Ovary (tissue), 10 donors: ENCODE measurements at places on chromosomes 7 and 10. TPM values are rescaled to one million over a fixed set of nuclear protein-coding genes. Genes with fewer than 3 reads are reported as not detected.

Gene IGF2BP3
- 0.23 TPM for total RNA-seq

Gene CYP3A7
- total RNA-seq = not detected

Gene CARD11
- 0.72 TPM for total RNA-seq

Gene ESYT2
- 76.5 TPM for total RNA-seq

Gene OR2A12
- total RNA-seq = not detected

Gene GIMAP7
- total RNA-seq = 2.3 TPM

Gene NME8
- total RNA-seq = not detected

Gene OR9A2
- not detected for total RNA-seq

Gene PIK3AP1
- 7.8 TPM for total RNA-seq

GRCh38 chr7:53740971-53741370, 705.5 kb downstream of the POM121L12 start:
- no peak for DNase-seq
- H3K27me3 ChIP-seq = no peaks in the 10 kb centered on the region
- no peaks in the 10 kb centered on the region for H3K4me1 ChIP-seq
- H3K4me3 ChIP-seq = no peak overlapping the region
- no peaks in the 10 kb centered on the region for H3K36me3 ChIP-seq

GRCh38 chr10:36608251-36608650, 517.1 kb upstream of the ANKRD30A start:
- no peaks in the 10 kb centered on the region for H3K36me3 ChIP-seq
- H3K4me3 ChIP-seq = no peak overlapping the region
- H3K27me3 ChIP-seq = no peaks in the 10 kb centered on the region

- no peaks in the 10 kb centered on the region for H3K36me3 ChIP-seq
- no peak for DNase-seq
- H3K4me3 ChIP-seq = no peak overlapping the region
- peaks cover 4% of the 10 kb centered on the region for H3K4me1 ChIP-seq
Observed at GRCh38 chr7:25240340-25240739, 12.1 kb upstream of the NPVF start.

- DNase-seq = no peak
- H3K4me3 ChIP-seq = peak overlapping the region; percentile 60
- H3K27ac ChIP-seq = peak overlapping the region; percentile 97
- H3K36me3 ChIP-seq = no peaks in the 10 kb centered on the region
- H3K27me3 ChIP-seq = no peaks in the 10 kb centered on the region
Observed at GRCh38 chr7:76316984-76317781, 14.7 kb downstream of the HSPB1 start.

GRCh38 chr7:43653466-43653865, 70.6 kb downstream of the STK17A start:
- DNase-seq = no peak
- H3K4me3 ChIP-seq = no peak overlapping the region
- H3K4me1 ChIP-seq = peaks cover 19% of the 10 kb centered on the region
- H3K27me3 ChIP-seq = no peaks in the 10 kb centered on the region

- H3K4me3 ChIP-seq = no peak overlapping the region
- no peak overlapping the region for H3K27ac ChIP-seq
- H3K36me3 ChIP-seq = no peaks in the 10 kb centered on the region
- no peaks in the 10 kb centered on the region for H3K4me1 ChIP-seq
- no peak for DNase-seq
- no peaks in the 10 kb centered on the region for H3K27me3 ChIP-seq
Observed at GRCh38 chr7:131443496-131443895, 112.9 kb downstream of the PODXL start.

DNA sequence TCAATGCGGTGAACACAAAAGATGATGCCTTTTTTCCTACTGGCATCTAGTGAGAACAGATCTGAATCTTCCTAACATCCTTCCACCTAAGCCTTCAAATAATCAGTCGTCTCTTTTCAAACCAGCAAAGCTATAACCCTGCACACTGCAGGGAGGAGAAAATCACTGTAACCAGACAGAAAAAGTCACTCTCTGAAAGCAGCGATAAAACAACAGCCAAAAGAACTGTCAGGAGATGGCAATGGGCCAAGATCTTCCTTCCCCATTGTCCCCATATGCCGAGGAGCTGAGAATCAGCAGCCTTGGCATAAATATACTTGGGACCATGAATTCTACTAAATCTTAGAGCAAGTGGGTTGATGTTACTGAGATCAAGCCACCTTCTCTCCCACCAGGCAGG, 13.1 kb downstream of the FZD9 start:
- H3K27ac ChIP-seq = no peak overlapping the region
- H3K36me3 ChIP-seq = no peaks in the 10 kb centered on the region
- DNase-seq = no peak
- H3K4me1 ChIP-seq = no peaks in the 10 kb centered on the region
- no peak overlapping the region for H3K4me3 ChIP-seq

- H3K27ac ChIP-seq = no peak overlapping the region
- H3K4me3 ChIP-seq = no peak overlapping the region
- no peaks in the 10 kb centered on the region for H3K27me3 ChIP-seq
- H3K36me3 ChIP-seq = no peaks in the 10 kb centered on the region
- no peaks in the 10 kb centered on the region for H3K4me1 ChIP-seq
Observed at GRCh38 chr10:117964536-117964935, 82.2 kb downstream of the RAB11FIP2 start.

GRCh38 chr10:29881336-29881771, 178.0 kb downstream of the JCAD start:
- H3K27ac ChIP-seq = no peak overlapping the region
- peak; percentile 40 for DNase-seq
- H3K4me3 ChIP-seq = no peak overlapping the region
- H3K27me3 ChIP-seq = no peaks in the 10 kb centered on the region
- no peaks in the 10 kb centered on the region for H3K36me3 ChIP-seq
- no peaks in the 10 kb centered on the region for H3K4me1 ChIP-seq

GRCh38 chr10:76150139-76150875, 718.9 kb downstream of the LRMDA start:
- H3K27ac ChIP-seq = no peak overlapping the region
- peak; percentile 30 for DNase-seq
- H3K4me1 ChIP-seq = peaks cover 9% of the 10 kb centered on the region
- H3K36me3 ChIP-seq = no peaks in the 10 kb centered on the region
- H3K27me3 ChIP-seq = no peaks in the 10 kb centered on the region

- peaks cover 3% of the 10 kb centered on the region for H3K4me1 ChIP-seq
- no peak for DNase-seq
- no peak overlapping the region for H3K27ac ChIP-seq
Observed at GRCh38 chr7:94403546-94403945, 8.9 kb downstream of the COL1A2 start.

DNA sequence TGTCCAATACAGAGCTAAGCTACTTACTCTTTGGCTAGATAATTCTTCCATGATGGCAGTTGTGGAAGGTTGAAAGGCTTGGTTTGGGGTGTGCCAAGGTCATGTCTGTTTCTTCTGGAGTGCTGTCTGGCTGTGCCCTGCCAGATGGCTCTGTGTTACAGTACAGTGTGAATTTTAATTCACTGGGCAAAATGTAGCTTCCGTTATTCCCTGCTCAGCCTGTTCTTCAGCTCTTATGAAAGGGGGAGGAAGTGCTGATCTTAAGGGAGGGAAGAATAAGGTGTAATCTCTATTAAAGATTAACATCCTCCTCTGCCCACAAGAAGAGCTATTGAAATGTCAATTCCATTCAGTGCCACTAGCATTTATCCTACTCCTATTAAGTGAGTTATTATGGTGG, 52.2 kb downstream of the SND1 start:
- no peaks in the 10 kb centered on the region for H3K4me1 ChIP-seq
- no peaks in the 10 kb centered on the region for H3K36me3 ChIP-seq
- no peak overlapping the region for H3K4me3 ChIP-seq
- DNase-seq = no peak
- no peaks in the 10 kb centered on the region for H3K27me3 ChIP-seq
- H3K27ac ChIP-seq = no peak overlapping the region

DNA sequence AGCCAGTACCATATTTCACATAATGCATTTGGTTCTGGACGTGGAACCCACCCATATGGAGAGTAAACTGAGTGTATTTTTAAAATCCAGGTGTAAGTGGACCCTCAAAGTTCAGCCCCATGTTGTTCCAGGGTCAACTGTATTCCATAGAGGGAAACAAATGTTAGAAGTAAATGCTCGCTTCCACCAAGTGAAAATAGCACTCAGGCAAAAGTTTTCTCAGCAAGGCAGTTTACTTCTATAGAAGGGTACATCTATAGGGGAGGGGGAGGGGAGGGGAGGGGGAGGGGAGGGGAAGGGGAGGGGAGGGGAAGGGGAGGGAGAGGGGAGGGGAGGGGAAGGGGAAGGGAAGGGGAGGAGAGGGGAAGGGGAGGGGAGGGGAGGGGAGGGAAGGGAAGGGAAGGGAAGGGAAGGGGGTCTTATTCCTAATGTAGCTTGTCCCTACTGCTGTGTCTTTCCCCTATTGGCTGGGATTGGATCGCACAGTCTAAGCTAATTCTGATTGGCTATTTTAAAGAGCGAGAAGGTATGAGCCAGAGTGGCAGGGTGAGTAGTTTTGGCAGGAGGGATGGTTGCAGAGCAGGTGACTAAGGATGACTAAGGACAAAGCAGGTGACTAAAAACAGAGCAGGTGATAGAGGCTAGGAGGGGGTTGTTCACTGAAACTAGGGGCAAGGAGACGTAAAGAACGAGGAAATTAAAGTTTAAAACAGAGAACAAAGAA, 29.1 kb downstream of the GARIN1A start:
- no peaks in the 10 kb centered on the region for H3K36me3 ChIP-seq
- H3K4me3 ChIP-seq = no peak overlapping the region
- no peaks in the 10 kb centered on the region for H3K27me3 ChIP-seq
- no peaks in the 10 kb centered on the region for H3K4me1 ChIP-seq
- no peak for DNase-seq

DNA sequence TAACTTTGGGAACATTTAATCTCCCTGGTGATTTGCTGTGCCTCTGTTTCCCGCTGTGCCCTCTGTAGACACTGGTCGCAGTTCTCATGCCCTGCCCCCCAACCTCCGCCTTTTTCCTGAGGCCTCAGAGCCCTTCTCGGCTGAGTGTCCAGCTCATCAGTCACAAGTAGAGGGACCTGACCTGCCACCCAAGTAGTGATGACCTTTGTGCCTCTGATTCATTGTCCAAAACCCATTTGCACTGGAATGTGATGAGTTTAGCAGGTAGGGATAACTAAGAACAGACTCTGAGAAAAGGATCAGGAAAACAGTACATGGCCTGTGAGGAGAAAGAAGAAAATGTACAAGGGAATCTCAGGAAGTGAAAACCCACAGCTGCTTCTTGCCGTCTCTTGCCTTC, 58.8 kb downstream of the LANCL2 start:
- no peaks in the 10 kb centered on the region for H3K36me3 ChIP-seq
- H3K4me1 ChIP-seq = no peaks in the 10 kb centered on the region
- no peak overlapping the region for H3K27ac ChIP-seq
- no peaks in the 10 kb centered on the region for H3K27me3 ChIP-seq

DNA sequence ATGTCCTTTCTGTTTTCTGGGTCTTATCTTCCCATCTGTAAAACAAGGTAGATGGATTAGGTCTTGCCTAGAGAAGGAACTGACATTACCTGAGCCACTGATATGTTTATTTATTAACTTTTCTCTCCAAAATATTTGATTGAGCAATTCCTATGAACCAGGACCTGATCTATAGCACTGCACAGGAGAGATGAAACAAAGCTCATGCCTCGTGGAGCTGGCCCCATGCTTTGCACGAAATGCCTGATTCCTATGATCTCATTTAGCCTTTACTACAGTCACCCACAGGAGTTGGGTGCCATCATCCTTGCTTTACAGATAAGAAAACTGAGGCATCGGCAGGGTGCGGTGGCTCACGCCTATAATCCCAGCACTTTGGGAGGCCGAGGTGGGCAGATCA, 48.2 kb upstream of the ZMIZ1 start:
- H3K27ac ChIP-seq = no peak overlapping the region
- H3K4me1 ChIP-seq = peaks cover 13% of the 10 kb centered on the region
- no peaks in the 10 kb centered on the region for H3K36me3 ChIP-seq
- no peaks in the 10 kb centered on the region for H3K27me3 ChIP-seq
- no peak overlapping the region for H3K4me3 ChIP-seq

GRCh38 chr10:97196223-97197029, 10.7 kb upstream of the SLIT1 start:
- no peaks in the 10 kb centered on the region for H3K27me3 ChIP-seq
- H3K4me3 ChIP-seq = peak overlapping the region; percentile 11
- peaks cover 2% of the 10 kb centered on the region for H3K4me1 ChIP-seq
- no peak overlapping the region for H3K27ac ChIP-seq

GRCh38 chr7:28093623-28094232, 86.9 kb downstream of the JAZF1 start:
- H3K27me3 ChIP-seq = no peaks in the 10 kb centered on the region
- H3K36me3 ChIP-seq = no peaks in the 10 kb centered on the region
- DNase-seq = peak; percentile 65
- H3K4me1 ChIP-seq = no peaks in the 10 kb centered on the region
- no peak overlapping the region for H3K4me3 ChIP-seq

DNA sequence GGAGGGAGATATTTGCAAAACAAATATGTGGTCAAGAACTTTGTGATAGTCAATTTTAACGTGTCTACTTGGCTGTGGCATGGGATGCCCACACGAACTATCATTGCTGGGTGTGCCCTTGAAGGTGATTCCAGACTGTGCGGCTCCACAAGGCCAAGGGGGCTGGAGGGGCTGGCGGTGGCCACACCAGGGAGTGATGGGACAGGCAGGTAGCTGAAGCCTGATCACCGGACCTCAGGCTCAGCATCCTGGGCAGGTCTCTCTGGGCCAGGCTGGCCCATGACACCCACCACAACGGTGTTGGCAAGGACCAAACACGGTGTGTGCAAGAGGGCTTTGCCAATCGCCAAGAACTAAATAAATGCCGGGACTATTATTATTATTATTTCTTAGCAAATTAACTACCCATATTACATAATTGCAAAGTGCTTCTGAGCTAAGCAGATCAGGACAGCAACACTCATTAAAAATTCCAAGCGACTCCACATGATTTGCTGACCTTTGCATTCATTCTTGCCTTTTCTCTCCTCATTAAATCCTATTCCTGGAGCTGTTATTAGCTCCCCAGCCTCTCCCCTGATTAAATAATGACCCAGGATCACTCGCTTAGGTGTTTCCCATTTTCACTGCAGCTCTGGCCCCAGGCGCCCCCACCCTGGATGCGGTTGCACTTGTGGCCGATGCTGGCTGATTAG, 35.4 kb upstream of the PPP2R2D start:
- no peaks in the 10 kb centered on the region for H3K36me3 ChIP-seq
- DNase-seq = no peak
- no peak overlapping the region for H3K27ac ChIP-seq

GRCh38 chr10:27794157-27794556, 48.5 kb upstream of the MKX start:
- no peak overlapping the region for H3K4me3 ChIP-seq
- no peaks in the 10 kb centered on the region for H3K4me1 ChIP-seq
- no peak for DNase-seq
- no peaks in the 10 kb centered on the region for H3K27me3 ChIP-seq

GRCh38 chr10:83262434-83262833, 876.9 kb upstream of the GHITM start:
- no peaks in the 10 kb centered on the region for H3K36me3 ChIP-seq
- H3K27ac ChIP-seq = no peak overlapping the region
- no peaks in the 10 kb centered on the region for H3K4me1 ChIP-seq
- no peak overlapping the region for H3K4me3 ChIP-seq
- H3K27me3 ChIP-seq = no peaks in the 10 kb centered on the region

- no peak overlapping the region for H3K4me3 ChIP-seq
- peak; percentile 30 for DNase-seq
- no peaks in the 10 kb centered on the region for H3K4me1 ChIP-seq
- H3K27ac ChIP-seq = no peak overlapping the region
Observed at GRCh38 chr10:133141958-133142340, 18.1 kb upstream of the KNDC1 start.
